ENCODE measurements at places on chromosomes 6 and 20.

GRCh38 chr20:34022151-34022838 is 28.6 kb downstream of the RALY start:
- peak; percentile 64 for DNase-seq

- DNase-seq = peak; percentile 89
Measured at GRCh38 chr6:30828027-30828962, 56.0 kb upstream of the DDR1 start.

DNA sequence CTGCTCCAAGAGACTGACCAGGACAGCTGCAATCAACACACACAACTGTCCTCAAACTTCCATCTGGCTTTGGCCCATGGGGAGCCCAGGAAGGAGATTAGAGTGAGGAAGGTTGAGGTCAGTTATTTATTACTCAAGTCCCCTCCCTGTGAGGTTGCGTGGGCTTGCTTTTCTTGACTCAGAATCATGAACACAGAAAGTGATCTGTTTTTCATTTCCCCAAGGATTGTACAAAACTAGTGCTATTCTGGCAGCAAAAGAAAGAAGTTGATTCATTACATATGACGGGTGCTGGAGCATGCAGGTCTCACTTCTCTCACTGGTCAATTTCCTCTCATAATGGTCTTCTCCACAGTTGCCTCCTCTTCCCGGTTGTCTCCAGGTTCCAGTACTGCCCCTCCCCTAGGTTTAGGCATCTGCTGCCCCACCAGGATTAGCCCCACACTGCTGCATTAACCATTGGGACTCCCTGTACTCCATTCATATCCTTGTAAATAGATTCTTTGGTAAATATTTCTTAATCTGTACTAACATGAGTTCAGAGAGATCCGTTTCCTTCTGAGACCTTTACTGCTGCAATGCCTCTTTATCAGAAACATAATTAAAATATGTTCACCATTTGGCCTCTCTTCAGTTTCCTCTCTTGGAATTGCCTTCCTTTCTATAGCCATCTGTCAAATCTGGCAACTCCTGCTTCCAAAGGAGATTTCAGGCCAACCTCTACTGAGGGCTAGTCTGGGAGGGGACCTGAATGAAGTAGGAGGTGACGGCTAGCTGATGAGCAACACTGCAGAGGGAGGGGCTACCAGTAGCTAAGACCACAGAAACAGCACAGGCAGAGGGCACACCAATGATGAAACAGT is 888.8 kb downstream of the QKI start:
- no peak for DNase-seq

DNA sequence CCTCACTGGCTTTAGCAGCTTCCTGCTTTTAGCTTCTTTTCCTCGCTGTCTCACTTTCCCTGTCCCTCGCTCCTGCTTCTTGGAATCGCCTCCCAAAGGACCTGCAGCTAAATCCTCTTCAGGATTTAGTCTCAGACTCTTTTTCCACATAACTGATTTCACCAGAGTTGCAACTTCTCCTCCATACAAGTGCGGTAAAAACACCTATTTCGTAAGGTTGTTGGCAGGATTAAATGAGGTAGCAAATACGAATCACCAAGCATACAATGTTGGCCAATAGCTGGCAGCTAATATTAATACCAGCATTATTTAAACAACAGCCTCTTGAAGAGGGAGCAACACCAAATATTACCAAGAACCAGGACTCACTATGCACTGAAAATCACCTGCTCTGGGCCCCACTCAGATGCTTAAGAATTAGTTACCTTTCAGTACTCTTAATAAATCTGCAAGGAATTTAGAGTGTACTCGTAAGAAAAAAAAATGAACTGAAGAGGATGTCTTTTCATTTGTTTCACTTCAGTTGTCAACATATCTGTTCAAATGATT is 123.0 kb downstream of the DTNBP1 start:
- DNase-seq = no peak

GRCh38 chr6:10540073-10540746 is 19.1 kb downstream of the GCNT2 start:
- DNase-seq = no peak

DNA sequence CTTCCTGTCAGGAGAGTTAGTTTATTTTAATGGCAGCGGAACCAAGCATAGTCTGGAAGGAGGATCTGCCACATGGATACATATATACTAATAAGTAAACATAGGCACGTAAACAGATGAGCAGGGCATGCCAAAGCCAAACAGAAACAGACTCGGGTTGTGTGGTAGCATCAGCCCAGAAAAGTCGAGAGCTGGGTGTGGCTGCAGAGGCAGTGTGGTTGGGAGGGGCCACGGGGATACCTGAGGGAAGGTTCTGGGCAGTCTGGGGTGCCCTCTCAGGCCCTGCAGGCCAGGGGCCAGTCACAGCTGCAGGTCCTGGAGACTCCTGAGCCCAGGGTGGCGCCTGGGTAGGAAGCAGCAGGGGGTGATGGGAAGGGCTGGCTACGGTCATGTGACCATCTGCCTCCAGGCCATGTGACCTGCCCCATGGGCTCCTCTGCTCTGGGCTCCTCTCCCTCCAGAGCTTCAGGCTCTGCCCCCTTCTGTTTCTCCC is 42.8 kb upstream of the MRPS10 start:
- DNase-seq = no peak

DNA sequence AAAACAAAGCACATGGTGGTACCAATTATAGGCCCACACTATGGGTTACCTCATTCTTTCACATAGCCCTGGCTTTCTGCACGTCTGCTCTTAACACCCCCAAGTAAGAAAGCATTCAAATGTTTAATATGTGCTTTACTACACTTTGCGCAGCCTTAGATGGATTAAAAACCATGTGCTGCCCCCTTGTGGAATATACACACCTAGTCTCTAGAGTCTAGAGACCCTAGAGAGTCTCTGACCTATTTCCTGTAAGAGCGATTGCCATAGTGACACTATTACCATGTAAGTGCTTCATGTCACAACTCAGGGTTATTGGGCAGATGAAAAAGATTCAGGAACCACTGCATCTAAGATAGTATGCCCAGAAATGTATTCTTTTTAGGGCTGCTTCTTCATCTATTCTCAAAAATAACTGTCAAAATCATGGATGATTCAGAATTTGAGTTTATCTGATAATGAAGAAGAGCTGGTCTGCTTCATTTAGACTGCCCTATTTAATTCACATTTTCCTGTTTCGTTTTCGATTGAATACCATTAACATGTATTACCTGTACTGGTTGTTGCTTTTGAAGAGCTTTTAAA is 186.3 kb downstream of the ADGB start:
- peak; percentile 8 for DNase-seq

DNA sequence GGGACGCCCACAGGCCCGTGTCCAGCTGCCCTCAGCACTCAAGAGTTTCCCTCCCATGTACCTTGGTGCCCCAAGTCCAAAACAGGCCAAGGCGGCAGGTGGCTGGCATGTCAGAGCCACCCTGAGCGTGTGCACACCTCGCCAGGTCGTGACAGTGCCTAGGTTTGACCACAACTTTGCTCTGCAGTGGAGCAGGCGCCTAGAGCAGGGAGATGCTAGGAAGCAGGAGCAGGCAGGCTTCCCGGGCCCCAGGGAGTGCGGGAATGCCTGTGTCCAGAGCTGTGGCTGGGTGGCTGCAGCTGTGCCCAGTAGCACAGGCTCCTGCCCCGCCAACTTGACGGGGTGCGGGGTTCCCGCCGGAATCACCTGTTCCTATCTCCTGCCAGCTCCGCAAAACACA is 380.8 kb upstream of the IMPG1 start:
- no peak for DNase-seq
